Stimulated activated CD4-positive, alpha-beta T cell treated with anti-CD3 and anti-CD28 coated beads, Interleukin-15, amount 100 ng/mL, for 24 hours (primary cell): ENCODE measurements at places on chromosomes 7 and 10.
A peak's percentile ranks its signal among the peaks of the same experiment; 100 is the strongest.

- no peak for DNase-seq
Measured at GRCh38 chr7:9978106-9979064, 995.3 kb upstream of the PHF14 start.

DNA sequence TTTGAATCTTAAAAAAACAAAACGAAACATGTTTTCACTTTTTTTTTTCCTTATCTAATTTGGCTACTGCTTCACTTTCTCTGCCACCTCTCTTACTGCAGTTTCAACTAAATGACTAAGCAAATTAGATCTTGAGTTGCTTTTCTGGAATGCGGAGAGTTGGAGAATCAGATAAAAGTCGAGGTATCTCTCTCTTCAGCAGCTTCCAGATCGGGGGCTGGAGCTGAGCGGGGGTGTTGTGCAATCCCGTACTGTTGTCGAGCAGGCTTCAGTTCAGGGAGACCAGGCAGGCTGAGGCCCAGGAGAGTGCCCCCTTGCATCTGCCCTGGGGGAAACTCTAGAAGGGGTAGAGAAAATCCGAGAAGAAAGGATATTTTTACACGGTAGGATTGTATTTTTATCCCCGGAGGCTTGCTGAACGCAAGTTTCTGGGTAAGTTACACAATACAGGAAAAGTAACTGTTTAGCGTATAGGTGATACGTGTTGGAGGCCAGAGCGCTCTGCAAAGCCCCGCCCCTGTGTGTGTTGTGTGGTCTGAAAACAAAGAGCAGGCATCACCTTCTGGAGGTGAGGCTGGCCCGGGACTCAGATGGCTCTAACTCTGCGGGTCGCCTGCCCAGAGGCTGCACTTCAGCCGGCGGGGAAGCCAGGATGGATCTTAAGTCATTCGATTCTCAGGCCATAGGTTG, 116.6 kb downstream of the KLF6 start:
- peak; percentile 68 for DNase-seq

DNA sequence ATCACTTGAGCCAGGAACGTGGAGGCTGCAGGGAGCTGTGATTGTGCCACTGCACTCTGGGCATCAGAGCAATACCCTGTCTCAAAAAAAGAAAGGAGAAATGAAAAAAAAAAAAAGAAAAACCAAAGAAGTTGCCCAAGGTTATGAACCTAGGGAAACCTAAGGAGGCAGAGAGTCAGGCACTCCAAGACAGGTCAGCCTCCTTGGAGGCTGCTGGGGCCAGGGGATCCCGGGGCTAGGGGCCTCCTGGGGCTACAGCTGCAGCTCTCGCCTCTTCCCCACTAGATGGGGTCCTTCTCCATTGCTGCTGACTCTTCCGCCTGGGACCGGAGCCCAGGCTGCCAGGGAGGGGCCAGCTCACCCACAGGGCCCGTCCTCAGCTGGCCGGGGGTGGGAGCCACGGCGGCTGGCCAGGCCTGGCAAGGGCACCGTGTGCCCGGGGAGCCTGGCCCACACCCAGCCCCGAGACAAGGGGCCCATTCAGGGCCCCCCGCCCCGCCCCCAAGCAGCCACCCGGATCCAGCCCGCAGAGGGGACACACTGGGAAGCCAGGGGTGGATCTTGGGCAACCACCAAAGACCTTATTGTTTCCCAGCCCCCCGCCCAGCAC, 1.7 kb upstream of the SPACDR start:
- no peak for DNase-seq

- no peak for DNase-seq
Measured at GRCh38 chr7:140593672-140593982, 47.0 kb downstream of the DENND2A start.

DNA sequence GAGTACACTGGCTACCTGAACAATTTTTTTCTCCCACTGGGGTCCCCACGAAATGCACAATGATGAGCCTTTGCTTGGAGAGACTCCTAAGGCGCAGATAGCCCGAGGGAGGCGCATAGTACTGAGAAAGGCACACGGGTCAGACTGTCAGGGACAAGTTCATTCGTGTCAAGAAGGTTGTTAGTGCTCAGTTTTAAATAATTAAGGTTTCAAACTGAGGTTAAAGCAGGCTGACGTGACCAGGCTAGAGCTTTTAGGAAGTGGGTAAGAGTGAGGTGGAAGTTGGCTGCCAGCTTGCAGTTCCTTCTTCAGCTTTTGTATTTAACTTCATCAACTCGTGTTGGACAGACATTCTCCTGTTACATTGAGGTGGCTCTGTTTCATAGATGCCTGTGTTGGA, 31.6 kb downstream of the RBM33 start:
- DNase-seq, result no peak
